ENCODE measurements at places on chromosomes 2 and 18.
A peak's percentile ranks its signal among the peaks of the same experiment; 100 is the strongest.

DNA sequence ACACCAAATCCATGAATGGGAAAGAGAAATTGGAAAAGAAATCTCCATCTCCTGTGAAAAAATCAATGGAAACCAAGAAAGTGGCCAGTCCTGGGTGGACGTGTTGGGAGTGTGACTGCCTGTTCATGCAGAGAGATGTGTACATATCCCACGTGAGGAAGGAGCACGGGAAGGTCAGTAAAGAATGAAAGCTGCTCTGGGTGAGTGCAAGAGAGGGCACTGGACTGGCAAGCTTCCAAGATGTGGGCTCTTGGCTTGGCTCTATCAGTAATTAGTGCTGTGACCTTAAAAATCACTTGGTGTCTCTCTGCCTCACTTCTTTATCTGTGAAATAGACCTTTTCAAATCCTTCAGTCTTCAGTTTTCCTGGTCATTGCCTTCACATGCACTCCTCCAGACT, 89.0 kb downstream of the ZNF532 start:
- no peak for DNase-seq

- DNase-seq, result no peak
Measured at GRCh38 chr2:115414466-115414865, 972.0 kb downstream of the DPP10 start.

GRCh38 chr2:143801561-143801960, 672.3 kb downstream of the ARHGAP15 start:
- no peak for DNase-seq

DNA sequence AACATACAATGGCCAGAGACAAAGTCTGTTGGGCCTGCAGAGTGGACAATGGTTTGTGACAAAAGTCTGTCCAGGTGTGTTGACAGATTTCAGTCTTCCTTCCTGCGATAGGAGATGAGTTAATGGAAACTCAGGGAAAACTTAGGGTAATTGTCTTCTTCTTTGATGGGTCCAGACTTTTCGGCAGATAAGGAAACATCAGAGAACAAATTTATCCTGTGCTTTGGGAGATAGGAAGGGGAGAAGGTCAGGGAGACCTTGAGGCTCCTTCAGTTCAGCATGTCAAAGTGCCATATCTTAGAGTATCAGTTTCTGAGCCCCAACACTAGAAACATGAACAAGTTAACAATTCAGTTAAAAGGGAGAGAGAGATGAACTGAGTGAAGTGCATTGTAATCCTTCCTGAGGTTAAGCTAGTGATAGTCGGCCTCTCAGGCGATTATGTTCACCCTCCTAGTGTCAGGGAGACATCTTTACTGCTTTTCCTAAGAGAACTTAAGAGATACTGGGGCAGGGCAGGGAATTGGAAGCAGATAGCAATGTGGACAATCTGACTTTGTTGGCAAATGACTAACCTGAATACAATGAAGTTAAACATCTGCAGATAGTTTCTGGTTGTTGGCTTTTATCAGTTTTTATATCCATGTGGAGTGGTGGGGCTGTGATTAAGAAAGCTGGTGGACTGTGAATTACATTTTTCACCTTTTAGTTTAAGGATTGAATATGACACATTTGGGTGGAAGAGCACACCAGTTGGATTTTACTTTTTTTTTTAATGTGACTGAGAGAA, 248.8 kb upstream of the FN1 start:
- DNase-seq, result no peak

- no peak for DNase-seq
Measured at GRCh38 chr2:217628061-217628460, 374.7 kb downstream of the TNS1 start.

GRCh38 chr2:127577208-127577475, 41.7 kb downstream of the MYO7B start:
- DNase-seq, result no peak

GRCh38 chr18:47545613-47546012, 294.2 kb upstream of the SKOR2 start:
- DNase-seq, result no peak

DNA sequence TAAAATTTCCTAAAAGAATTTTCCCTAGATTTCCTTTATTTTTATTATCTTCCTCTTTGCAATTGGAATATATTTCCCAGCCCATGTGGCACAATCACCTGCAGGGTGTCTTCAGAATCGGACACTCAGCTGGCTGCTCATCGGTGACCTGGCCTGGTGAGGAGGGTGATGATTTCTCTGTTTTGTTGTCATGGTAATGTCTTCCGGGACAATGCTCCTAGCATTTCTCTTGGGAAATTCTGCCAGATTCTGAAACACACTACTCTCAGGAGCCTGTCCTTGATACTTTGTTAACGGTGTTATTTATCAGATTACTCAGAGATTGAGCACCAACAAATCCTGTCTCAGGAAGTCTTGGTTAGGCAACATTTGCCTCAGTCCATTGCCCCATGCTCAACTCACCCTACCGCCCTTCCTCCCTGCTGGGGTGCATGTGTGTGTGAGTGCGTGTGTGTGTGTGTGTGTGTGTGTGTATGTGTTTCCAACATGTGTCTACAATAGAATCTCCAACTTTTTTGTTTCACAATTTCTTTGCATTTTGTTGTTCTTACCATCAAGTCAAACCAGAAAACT, 70.3 kb downstream of the MYT1L start:
- DNase-seq, result no peak

DNA sequence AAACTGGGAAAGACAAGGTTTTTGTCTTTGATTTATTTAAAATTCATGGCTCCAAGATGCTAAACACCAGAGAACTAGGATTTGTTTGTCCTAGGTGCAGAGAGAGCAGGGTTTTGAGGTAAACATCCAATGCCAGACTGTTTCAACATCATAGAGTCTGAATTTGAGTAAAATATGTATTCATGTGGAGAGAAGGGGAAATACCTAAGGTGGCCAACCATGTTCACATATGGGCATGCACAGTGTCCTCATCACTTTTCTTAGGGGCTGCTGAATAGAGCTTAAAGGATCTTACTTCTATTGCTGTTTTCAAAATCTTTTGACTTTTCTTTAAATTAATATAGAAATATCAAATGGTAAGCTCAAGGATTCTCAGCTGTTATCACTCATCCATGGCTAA, 287.0 kb upstream of the CCDC68 start:
- DNase-seq, result no peak

DNA sequence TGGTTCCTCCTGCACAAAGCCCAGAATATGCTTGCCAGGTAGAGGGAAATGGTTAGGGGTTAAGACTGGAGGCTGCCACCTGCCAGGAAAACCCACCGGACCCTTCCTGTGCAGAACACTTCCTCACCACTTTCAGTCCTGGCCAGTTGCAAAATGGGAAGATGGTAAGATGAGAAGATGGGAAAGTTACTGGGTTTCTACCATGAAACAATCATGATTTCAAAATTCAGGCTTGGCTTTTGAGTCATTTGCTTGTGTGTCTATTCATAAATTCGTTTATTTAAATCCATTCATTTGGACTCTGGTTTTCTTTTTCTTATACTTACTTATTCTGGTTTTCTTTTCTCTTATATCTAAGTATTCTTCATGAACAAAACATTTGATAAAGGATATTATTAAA, 7.2 kb downstream of the BMP10 start:
- no peak for DNase-seq

DNA sequence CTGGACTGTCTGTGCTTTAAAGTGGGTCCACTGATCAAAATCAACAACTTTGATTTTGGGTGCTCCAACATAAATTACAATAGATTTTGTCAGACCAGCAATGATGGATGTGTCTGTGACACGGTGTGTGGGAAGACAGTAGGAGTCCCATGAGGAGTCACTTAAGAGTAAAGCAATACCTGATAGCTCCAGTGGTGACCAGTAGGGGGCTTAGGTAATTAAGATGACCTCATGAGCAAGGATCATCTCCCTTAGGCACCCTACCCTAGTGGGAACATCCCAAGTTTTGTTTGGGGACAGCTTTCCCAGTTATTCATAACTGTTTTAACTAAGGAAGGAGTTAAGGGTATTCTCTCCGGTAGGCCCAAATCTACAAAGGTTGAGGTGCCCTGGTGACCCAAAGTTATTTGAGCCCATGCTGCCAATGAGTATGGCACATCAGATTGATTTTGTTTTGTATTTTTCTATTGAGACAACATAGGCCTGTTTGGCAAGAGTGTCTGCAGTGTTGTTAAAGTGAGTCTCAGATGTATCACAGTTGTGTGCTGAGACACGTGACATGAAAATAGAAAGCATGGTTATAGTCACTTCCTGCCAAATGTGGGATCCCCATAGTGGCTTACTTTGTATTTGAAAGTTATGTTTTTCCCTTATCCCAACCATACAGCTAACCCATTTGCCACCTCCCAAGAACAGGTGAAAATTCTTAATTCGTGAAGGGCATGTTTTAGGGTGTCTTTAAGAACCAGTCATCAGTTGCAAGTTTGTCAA, 1337.6 kb upstream of the SLC39A10 start:
- peak; percentile 33 for DNase-seq

DNA sequence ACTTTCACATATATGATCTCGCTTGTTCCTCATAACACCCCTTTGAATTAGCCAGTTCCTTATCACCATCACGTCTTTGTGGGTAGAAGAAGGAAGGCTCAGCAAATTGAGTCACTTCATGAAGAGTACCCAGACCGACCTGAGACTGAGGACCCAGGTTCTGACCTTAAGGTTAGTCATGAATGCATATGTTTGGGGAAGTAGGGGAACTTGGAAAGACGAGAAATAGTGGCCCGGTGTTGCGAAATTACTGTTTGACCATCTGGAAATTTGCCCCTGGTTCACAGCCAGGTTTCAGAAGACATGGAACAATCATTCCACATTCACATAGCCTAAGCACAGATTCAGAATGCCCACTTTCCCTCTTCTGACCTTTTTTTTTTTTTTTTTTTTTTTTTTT, 59.8 kb downstream of the MEIS1 start:
- peak; percentile 62 for DNase-seq

DNA sequence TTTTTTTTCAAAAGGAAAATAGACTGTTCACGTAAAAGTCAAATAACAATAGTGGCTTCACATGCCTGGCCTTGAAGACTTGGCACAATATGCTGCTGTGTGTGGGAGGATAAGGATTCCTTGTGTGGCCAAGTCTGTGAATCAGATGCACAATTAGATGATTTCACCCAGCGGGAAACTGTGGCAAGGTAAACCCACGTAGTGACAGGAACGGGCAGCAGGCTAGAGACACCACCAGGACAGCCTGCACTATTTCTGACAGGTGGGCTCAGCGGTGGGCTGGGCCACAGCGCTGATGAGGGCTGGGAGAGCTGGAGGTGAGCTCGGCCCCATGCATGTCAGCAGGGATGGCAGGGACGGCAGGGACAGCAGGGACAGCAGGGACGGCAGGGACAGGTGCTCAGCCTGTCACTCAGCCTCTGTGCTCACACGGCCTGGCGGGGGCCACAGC, 21.6 kb downstream of the SNORC start:
- no peak for DNase-seq

DNA sequence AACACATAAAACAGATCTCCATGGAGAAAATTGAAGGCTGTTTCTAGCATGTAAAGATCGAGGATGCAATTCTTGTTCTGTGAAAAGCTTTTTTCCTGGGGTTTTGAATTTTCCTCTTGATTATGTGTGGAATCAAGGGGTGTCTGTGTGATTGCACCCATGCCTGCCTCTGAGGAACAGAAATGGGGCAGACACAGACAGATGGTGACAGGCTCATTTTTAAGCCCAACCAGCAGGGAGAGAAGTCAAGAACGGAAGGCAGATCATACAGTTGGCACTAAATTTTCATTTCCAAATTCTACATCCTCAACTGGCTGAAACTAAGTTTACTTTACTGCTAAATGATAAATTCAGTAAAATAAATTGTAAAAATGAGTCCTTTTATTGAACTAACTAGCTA, 1037.7 kb upstream of the KLHL29 start:
- DNase-seq, result no peak

DNA sequence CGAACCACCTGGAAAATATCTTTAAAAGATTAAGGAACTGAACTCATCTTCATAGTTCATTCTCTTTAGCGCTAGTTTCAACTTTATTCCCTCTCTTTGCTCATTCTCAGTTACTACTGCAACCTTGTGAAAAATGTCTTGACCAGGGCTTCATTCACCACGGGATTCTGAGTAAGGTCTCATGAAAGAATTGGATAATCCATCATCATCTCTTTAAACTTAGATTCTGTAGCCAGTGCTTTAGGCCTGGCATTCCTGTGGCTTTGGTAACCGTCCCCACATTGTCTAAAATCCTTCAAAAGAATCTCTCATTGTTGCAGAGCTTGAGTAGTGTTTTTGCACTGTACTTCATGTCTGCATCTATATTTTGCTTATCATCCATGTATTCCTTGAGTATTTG, 229.5 kb downstream of the ETAA1 start:
- no peak for DNase-seq

- DNase-seq, result no peak
Measured at GRCh38 chr2:1923541-1923940, 179.2 kb upstream of the PXDN start.

GRCh38 chr2:117918608-117919007, 95.3 kb downstream of the CCDC93 start:
- no peak for DNase-seq

DNA sequence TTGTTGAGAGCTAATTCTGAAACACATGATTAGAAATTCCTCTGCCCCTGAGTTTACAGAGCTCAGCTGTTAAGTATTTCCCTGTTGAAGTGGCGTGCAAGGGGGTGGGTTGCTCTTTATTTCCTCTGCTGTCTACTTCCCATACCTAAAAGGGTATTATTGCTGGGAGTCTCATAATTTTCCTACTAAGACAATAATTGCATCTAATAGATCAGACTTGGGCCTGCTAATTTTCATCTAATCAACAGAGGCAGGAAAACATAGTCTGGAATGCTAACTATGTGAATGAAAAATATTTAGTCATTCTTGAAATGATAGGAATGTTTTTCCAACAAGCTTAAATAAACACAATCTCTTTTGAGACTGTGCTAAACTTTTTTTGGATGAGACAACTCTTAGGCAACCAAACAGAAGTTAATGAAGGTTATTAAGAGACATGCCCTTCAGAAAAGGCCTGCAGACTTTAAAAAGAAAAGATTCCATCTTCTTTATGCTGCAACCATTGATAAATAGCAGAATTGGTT, 111.4 kb downstream of the FEZ2 start:
- DNase-seq, result no peak

DNA sequence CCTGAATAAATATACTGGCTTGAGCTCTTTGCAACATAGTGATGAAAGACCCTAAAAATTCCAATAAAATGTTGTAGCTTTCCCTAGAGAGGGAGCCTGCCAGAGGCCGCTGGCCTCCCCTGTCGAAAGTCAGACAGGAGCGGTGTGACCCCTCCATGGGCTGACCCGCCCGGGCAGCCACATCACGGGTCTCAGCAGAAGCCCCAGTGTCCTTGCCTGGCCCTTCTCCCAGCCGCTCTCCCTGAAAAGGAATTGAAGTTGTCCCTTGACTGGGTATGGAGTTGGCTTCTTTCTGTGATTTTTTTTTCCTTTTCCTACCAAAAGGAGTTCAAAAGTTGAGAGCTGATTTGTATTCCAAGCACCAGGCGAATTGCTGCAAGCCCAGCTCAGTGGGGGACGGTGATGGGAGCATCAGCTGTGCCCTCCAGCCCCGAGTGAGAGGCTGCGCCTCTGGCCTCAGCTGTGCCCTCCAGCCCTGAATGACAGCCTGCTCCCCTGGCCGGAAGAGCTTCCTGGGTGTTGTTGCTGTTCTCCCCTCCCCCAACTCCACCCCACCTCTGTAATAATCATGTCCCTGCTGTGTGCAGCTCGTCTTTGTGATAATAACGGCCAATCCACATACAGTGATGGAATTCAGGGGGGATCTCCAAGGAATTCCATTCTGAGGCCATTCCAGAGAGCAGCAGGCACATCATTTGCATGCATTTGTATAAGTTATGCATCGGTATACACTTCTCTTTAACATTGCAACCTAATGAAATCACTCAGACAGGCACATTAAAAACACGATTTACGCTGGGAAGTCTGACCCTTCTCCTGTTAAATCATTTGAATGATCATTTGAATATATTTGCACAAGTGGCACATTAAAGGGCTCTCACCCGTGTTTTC, 501.0 kb downstream of the EIPR1 start:
- no peak for DNase-seq
